Activated naive CD8-positive, alpha-beta T cell treated with anti-CD3 and anti-CD28 coated beads for 36 hours (primary cell): ENCODE measurements at places on chromosomes 16 and 17. TPM values are rescaled to one million over a fixed set of nuclear protein-coding genes. Genes with fewer than 3 reads are reported as not detected.
A peak's percentile ranks its signal among the peaks of the same experiment; 100 is the strongest.

GRCh38 chr17:7856011-7856810 lies 1.1 kb downstream of the NAA38 start:
- DNase-seq, result no peak

DNA sequence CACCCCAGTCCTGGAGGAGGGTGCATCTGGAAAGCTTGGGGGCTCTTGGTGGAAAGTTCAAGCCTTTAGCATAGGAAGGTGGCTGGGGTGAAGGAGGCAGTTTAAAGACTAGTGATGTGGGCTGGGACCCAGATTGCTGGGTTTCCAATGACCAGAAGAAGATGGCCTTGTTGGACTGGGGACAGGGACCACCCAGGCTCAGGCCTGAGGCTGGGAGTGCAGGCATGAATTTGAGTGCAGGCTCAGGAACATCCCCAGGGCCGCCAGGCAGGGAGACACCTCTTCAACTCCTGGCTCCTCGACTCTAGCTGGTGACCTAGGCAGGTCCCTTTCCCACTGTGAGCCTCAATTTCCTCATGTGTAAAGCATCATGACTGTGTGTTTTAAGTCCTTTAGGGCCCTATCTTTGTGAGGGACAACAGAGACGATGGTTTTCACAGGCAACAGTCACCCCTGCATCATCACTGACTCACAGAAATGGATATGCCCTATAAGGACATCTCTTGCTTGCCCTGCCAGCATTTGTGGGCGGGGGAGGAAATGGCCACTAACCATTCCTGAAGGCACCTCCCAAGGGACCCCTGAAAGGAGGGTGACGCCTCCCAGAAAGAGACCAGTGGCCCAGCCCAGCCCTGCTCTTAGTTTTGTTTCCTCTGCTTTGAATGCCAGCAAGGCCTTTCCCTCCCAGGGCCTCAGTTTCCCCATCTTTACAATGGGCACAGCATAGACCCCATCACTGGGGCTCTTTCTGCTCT lies 11.1 kb downstream of the NLRC5 start:
- DNase-seq, result peak; percentile 60

Gene SLFN12L
- total RNA-seq, result 35.9 TPM

Gene HSF5
- total RNA-seq, result 4.2 TPM

GRCh38 chr16:26175944-26176343 lies 484.2 kb downstream of the HS3ST4 start:
- DNase-seq, result no peak

Gene DNASE1L2
- total RNA-seq, result 0.92 TPM

- DNase-seq, result no peak
Observed at GRCh38 chr17:61073799-61074513, 325.7 kb upstream of the TBX2 start.

Gene NEUROD2
- not detected for total RNA-seq

Gene SNN
- 11.2 TPM for total RNA-seq

DNA sequence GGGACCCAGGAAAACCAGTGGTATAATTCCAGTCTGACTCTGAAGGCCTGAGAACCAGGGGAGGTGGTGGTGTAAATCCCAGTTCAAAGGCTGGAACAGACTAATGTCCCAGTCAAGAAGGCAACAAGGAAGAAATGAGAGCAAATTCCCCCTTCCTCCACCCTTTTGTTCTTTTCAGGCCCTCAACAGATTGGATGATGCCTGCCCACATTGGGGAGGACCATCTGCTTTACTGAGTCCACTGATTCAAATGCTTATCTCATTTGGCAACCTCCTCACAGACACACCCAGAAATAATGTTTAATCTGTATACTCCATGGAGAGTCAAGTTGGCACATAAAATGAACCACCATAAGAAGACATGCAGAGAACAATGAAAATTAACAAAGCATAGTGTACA lies 61.9 kb upstream of the CRYM start:
- no peak for DNase-seq

Gene MXRA7
- total RNA-seq, result 13.7 TPM

- no peak for DNase-seq
Observed at GRCh38 chr16:30958175-30959079, 873 bp downstream of the SETD1A start.

Gene TNP2
- total RNA-seq, result not detected

DNA sequence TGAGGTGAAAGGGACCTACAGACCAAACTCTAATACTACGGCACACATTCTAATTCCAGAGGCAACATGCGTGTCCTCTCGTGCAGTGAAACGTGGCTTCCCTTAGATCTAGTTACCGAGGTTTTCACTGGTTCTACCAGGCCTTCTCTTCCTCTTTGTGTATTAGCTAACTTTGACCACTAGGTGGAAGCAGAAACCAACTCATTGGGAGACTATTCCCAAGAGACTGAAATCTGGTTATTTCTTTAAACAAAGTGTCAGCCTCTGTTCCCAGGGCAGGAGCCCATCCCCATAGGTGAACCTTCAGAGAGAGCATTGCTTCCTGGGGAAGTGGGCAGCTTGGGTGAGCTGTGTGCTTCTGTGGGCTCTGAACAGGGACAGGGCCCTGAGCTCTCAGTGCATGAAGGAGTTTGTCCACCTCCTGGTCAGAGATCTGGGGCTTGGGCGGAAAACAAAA lies 19.7 kb upstream of the RCVRN start:
- no peak for DNase-seq

DNA sequence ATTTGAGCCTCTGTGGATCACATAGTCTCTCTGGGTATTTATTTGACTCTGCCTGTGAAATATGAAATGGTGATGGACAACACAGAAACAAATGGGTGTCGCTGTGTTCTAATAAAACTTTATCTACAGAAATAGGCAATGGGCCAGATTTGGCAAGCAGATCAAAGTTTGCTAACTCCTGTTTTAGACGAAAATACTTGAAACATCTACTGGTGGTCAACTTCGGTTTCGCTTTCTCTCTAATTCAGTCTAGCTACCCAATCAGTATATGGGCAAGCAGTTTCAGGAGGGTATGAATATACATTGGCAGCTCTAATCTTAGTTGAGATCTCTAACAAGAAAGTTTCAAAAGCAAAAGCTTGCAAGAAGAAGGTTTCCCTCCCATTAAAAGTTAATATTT lies 60.1 kb upstream of the DYNLRB2 start:
- no peak for DNase-seq

DNA sequence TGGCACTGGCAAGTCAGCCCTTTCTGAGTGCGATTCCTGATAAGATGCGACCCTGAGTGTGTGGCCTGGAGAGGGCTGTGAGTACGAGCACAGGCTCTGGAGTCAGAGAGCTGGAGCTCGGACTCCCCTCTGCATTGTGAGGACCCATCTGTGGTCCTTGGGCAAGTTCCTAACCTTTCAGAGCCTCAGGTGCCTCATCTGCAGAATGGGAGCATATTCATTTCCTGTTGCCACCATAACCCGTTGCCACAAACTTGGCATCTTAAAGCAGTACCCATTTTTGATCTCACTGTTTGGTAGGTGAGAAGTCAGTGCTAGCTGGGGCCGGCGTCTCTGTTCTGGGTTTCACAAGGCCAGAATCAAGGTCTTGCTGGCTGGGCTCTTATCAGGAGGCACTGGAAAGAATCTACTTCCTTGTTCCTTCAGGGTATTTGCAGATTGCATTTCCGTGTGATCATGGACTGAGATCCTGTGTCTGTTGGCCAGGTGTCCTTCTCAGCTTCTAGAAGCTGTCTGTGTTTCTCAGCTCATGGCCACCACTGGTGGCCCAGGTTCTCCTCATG lies 20.2 kb downstream of the KNOP1 start:
- DNase-seq, result no peak

Gene PKMYT1
- total RNA-seq, result 144 TPM

Gene CDH3
- 0.44 TPM for total RNA-seq

Gene GAS2L2
- 0.43 TPM for total RNA-seq

- DNase-seq, result no peak
Observed at GRCh38 chr17:28390984-28391383, 15.0 kb downstream of the SLC46A1 start.

Gene DPEP1
- 0.16 TPM for total RNA-seq

DNA sequence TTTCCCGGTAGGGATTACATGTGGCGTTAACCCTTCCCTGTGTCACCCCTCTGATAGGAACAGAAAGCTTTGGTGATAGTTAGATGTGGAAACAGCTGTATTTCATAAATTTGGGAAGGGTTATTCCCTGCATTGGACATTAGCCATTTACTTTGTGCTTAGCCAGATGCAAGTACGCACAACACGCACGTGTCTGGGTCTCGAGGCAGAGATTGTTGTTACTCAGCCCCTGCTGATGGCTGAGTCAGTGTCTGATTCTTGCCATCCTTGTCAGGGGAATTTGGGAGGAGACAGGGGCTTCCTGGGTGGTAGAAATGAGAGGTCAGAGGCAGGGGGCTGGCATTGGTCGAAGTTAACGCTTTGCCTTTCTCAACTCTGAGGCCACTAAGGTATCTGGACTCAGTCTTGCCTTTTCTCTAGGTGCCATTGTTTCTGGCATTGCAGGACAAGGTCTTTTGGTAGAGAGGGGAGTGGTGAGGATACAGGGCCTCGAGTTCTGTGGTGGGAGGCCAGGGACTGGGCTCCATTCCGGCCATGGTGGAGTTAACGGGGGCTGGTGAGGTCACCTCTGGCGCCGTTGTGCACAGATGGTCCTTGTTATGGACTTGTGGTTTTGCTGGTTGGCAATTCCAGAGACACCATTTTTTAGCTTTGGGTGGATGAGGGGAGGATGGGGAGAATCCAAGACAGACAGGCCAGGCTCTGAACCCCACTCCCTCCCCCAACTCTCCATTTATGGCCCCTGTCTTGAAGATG lies 8.2 kb downstream of the MMP2 start:
- no peak for DNase-seq

DNA sequence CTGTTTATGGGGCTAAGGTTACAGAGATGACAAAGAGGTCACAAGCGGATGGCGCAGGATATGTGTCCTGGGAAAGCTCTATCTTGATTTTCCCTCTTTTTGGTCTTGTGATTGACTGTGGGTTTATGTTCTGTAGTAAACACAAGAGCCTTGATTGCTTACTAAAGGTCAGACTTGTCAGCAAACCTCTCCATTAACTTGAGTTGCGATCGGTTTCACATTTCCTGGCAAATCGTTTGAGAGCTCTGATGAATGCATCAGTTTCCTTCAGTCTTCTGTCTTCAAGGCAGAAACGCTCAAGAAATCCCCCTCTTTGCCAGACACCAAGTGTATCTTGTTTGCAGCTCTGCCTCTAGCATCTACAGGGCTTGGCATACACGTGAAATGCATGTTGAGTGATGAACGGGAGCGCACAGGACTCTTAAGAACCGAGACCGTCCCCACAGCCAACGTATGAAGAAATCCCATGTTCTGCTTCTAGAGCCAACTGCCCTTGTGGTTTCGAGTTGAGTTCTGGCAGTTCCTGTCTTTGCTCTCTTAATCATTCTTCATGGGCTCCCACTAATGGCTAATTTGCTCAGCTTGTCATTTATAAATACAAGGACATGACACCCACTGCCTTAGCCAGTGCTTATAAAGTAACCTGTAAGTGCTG lies 143.3 kb downstream of the PITPNC1 start:
- no peak for DNase-seq

Gene FBXW10B
- 0.21 TPM for total RNA-seq

Gene ODAD4
- total RNA-seq, result 0.58 TPM

DNA sequence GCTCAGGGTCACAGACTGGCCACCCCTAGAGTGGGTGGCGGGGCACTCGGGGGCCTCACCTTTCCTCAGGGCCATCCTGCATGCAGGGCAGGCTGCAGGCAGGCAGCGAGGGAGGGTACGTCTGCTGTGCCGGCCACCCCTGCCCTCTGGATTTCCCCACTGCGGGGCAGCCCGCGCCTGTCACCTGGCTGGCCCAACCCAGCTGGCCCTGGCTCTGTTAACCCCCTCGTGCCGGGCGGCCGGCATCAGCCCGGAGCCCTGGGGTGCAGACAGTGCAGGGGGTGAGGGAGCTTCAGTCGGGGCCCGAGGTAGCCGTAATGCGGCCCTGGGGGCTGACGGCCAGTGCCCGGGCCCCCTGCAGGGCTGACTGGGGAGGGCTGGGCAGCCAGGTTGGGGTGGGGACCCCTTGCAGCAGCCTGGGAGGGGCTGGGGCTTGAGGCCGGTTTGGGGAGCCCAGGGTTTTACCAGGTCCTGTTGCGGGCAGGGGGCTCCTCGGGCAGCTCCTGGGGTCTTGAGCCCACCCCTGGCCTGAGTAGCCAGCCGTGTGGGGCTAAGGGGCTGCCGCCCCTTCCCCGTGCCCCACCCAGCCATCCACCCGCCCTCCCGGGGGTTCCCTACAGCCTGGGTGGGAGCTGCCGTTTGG lies at the start of gene IGFALS:
TSS of gene IGFALS (minus strand) at position 128 of the 643 bp plus-strand sequence. CDS start at position 75, 53 bp downstream.
- no peak for DNase-seq

- no peak for DNase-seq
Observed at GRCh38 chr16:15653227-15653626, 3.2 kb downstream of the NDE1 start.

GRCh38 chr17:62781831-62782251 lies 26.3 kb downstream of the MARCHF10 start:
- DNase-seq, result no peak

DNA sequence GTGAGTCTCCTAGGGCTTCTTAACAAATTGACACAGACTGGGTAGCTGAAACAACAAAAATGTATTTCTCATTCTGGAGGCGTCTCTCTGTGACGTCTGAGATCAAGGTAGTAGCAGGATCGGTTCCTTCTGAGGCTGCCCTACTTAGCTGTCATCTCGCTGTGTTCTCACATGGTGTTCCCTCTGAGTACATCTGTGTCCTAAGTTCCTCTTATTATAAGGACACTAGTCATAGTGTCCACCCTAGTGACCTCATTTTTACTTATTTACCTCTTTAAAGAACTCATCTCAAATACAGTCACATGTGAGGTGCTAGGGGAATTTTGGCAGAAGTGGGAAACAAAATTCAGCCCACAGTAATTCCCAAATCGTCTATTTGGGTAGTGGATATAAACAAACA lies 529.1 kb downstream of the NPIPA7 start:
- DNase-seq, result no peak

Gene RNF222
- total RNA-seq, result 0.14 TPM

Gene TBC1D28
- total RNA-seq, result not detected

DNA sequence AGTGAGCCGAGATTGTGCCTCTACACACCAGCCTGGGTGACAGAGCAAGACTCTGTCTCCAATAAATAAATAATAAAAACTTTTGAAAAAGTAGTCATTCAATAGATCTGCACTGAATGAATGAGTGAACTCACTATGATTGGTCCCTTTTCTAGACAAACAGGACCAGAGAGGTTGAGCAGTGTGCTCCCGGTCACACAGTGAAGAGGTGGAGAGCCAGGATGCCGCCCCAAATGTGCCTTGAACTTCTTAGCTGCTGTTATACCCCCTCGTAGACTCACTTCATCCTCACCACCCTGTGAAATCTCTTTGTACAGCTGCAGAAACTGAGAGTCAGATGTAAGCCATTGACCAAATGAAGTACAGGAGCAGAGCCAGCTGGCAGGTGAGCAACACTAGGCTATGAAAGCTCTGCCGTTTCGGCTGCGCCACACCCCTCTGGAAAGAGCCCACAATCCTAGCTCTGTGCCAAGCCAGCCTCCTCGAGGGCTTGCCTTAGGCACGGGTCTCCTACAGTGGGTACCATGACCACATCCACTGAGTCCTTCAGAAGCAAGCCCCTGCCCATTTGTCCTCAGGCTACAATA lies 7.8 kb upstream of the KIAA0513 start:
- DNase-seq, result no peak

GRCh38 chr17:29722411-29723198 lies 99.9 kb upstream of the CORO6 start:
- DNase-seq, result no peak
